ENCODE measurements at places on chromosomes 16 and 17.

GRCh38 chr17:57562184-57562698 lies 182.9 kb downstream of the CCDC182 start:
- no peak for DNase-seq

GRCh38 chr17:17999364-18000029 lies 26.8 kb downstream of the DRC3 start:
- DNase-seq: no peak

DNA sequence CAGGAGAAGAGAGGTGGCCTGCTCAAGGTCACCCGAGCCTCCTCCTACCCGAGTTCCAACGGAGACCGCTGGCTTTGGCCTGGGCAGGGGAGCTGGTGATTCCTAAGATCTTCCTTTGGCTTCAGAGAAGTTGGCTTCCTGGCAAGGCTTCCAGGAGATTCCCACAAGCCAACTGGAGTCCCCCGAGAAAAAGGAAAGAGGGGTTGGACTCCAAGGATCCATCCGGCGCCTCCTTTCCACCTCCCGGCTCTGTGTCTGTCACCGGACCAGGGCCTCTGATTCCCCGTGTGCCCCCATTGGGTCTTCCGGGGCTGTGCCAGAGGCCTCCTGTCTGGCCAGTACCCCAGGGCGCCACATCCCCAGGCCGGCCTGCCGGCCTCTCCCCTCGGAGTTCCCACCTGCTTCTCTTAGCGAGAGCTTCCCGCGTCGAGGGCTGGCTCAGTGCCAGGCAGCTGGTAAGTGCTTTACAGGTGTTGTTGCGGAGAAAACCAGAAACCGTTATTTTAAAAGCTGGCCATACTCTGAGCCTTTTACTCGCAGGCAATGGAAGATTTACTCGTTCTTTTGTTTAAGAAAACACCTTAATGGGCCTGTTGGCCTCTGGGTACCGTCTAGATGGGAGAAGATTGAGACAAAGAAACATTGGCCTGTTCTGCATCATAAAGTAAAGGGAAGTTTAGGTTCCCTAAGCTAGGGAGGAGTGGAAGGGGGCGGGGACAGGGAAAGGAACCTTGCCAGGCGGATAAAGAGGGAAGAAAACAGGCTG lies 258.4 kb upstream of the SDK2 start:
- DNase-seq: no peak

DNA sequence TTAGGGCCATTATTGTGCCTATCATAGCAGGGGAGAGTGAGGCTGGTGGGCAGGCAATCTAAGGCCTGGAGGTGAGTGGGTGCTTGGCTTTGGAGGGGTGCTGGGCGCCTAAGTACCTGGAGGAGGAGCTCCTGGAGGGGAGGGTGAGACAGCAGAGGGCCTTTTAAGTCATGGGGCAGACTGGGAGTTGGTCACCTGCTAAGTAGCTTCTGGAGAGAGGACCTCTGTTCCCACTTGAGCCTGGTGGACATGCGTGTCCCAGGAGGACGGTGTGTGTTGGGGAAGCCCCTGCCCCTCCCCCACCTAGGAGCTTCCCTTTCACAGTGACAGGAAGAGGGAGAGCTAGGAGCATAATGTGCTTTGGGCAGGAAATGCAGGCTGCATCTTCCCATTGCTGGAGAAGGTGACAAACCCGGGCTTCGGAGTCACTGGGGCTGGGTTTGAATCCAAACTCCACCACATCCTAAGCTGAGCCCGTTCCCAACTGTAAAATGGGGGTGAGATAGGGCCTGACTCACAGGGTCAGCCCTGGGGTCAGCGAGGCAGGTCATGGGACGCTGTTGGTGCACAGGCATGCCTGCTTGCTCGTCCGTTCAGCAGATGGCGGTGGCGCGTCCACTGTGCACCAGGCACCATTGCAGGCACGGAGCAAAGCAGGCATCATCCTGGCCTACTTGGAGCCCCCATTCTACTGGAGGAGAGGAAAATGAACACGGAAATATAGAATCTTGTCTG lies 37.9 kb downstream of the CMIP start:
- no peak for DNase-seq

DNA sequence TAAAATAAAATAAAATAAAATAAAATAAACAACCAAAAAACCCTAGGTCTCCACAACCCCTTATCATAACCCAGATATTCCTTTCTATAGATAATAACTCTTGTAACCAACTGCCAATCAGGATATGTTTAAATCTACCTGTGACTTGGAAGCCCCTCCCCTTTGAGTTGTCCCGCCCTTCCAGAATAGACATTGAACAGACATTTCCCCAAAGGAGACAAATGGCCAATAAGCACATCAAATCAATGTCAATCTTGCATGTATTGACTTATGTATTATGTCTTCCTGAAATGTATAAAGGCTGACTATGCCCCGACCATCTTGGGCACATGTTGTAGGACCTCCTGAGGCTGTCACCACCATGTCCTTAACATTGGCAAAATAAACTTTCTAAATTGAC lies 1.5 kb upstream of the MAPK7 start:
- DNase-seq: no peak

DNA sequence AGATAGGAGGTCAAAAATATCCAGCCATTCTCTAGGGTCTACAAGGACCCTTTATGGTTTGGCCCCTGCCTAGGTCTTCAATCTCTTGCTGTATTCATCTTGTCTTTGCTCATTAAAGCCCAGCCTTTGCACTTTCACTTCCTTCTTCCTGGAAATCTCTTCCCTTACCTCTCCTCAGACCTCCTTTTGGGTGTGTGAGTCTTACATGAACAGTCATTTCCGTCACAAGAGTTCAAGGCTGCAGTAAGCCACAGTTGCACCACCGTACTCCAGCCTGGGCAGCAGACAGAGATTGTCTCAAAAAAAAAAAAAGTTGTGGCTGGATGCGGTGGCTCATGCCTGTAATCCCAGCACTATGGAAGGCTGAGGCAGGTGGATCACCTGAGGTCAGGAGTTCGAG lies 6.0 kb upstream of the ATP1B2 start:
- no peak for DNase-seq

DNA sequence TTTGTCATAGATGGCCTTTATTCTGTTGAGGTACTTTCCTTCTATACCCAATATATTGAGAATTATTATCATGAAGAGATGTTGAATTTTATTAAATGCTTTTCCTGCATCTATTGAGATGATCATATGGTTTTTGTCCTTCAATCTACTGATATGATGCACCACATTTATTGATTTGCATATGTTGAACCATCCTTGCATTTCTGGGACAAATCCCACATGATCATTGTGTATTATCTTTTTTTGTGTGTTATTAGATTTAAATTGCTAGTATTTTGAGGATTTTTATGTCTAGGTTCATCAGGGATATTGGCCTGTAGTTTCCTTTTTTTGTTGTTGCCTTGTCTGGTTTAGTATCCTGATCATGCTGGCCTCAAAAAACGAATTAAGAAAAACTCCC lies 124.5 kb upstream of the CES5A start:
- DNase-seq: no peak

DNA sequence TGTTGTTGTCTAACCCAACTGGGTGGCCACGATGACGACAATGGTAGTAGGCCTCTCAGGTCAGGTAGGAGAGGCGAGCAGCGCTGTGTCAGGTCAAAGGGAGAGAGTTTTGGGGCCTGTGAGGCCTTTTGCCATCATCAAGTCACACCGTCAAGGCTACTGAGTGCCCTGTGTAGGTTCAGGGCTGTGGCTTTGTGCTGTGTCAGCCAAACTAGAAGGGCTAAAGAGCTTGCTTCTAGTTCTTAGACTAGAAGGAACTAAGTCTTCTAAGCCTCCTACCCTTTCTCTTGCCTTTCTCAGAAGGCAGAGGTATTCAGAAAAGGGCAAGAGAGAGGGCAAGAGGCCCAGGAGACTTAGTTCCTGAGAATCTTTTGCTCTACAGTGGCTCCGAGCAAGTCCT lies 25.0 kb upstream of the EFCAB13 start:
- DNase-seq: no peak

- DNase-seq: no peak
These were observed 8.4 kb downstream of the HSDL1 start for GRCh38 chr16:84136331-84137125.

GRCh38 chr17:34451313-34451712 lies 88.3 kb upstream of the CCL1 start:
- no peak for DNase-seq

DNA sequence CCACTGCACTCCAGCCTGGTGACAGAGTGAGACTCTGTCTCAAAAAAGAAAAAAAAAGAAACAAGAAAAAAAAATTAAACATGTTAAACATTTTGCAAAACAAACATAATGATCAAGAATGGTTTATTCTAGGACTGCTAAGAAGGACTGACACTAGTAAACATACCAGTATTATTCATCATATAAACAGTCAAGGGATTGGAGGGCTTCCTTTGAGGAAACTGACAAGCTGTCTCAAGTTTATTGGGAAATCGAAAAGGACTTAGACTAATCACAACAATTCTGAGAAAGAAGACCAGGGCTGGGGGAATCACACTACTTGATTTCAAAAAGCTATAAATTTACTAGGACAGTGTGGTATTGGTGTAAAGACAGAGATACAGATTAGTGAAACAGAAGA lies 75.5 kb downstream of the MYH10 start:
- DNase-seq: no peak

- no peak for DNase-seq
These were observed 195.3 kb upstream of the RPL38 start for GRCh38 chr17:74008196-74008595.

DNA sequence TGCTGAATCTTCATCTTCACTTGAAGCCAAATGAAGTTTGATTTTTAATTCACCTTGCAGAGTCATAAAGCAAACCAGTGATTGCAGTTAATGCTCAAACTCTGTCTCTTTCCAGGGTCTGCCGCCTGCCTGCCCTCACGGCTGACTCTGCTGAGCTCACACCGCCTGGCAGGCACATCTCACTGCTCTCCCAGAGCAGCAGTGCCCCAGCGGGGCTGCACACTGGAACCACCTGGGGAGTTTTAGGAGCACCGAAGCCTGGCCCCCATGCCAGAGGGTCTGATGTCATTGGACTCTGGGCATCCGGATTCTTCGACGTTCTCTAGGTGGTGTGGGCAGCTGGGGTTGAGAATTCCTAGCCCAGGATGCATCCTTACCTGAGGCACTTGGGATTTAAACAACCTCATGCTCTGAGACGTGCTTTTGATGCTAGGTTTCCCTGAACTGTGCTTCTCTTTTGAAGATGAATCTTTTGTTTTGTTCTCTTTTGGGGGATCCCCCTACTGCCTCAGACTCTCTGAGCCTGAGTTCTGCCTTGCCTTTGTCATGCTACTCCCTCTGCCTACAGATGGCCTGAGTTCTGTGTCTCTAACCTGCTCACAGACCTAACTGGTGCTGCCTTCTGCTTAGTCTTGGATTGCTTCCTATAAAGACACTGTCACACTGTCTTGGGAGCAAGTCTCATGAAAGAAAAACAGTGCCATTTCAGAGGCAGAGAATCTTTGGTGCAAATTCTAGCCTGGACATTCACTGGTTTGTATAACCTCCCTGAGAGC lies 438.1 kb upstream of the CCL2 start:
- DNase-seq: no peak

DNA sequence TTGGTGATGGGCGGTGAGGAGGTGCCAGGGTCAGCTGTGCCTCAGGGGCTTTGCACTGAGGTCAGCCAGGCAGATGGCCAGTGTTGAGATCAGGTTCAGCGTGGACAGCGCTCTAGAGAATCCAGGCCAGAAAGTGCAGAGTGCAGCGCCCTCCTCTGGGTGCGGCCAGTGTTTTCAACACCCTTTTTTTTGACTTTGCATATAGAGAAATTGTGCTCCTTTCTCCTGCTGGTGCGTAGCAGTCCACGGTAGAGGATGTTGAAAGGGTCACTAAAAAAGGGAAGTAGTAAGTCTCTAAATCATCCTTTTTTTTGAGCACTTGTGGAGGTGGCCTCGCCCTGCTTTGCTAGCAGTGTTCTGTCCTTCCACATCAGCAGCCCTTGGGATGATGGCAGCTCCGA lies 53.9 kb downstream of the BANP start:
- no peak for DNase-seq

DNA sequence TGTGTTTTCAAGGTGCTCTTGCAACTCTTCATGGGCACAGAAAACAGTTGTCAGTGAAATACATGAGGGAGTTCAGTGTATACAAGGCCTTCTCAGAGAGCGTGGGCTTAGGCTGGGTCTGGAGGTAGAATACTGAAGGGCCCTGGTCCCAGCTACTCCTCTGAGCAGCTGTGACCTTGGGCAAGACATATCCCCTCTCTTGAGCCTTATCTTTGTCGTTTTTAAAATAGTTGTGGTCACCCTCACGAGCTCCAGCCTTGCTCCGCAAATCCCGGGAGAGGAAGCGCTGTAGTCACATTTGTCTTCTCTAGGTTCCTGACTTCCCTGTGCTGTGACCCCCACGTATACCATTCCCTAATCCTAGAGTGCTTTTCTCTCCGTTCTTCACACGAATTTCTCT lies 3.6 kb downstream of the ZNRF1 start:
- no peak for DNase-seq

GRCh38 chr17:75504347-75505151 lies 10.8 kb downstream of the CASKIN2 start:
- peak; percentile 27 for DNase-seq

DNA sequence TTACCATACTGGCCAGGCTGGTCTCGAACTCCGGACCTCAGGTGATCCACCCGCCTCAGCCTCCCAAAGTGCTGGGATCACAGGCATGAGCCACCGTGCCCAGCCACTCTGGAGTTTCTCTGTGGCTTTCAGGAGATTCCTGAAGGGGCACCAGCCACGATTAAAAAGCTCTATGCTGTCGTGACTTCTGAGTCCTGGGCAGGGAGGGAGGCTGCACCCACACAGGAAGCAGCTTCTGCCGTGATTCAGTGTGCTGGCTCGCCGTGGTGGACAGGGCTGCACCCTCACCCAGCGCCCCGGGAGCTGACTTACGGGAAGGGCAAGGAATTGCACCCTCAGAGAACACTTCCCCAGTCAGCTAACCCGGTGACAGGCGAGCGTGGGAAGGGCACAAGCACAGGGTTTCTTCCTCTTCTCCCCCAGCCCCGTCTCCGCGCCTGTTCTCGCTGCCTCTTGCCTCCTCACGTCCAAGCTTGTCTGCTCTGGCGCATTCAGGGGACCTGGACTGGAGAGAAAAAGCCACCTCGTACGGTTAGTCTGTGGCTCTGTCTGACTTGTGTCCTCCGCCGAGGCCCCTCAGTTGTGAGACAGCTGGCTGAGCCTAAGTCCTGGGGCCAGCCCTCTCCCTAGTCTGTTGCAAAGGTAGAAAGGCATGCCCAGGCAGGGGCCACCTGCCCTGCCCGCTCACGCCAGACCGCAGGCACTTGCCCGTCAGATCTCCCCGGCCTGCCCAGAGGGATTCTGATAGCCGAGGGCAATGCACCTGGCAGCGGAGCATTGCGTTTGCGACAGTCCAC lies 145.0 kb downstream of the SEC14L1 start:
- no peak for DNase-seq

DNA sequence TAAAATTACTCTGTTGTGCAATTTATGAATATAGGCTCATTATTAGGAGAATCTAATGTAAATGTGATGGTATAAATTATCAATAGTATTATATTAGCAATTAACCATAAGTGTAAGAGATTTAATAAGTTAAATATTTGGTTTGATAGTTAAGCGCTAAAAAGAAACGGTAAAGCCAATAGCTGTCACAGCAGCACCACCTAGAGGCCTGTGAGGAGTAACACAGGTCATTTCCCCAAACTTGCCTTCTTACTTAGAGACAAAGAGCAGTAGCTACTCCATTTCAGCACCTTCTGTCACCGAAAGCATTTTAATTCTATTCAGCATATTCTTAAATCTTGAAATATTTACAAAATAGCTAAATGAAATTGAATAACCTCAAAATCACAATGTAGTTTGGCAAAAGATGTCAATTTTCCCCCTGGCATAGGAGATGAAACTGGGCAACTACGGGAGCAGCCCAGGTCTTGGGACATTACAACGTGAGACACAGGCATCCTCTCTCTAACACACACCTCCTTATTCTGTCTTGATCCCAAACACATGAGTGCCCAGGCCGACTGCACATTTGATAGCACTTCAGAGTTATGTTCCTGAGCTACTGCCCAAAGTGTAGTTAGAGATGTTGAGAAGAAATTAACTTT lies 14.3 kb upstream of the DYNLRB2 start:
- peak; percentile 33 for DNase-seq

All from stimulated activated CD4-positive, alpha-beta T cell treated with anti-CD3 and anti-CD28 coated beads, Interleukin-4, amount 100 ng/mL, for 4 hours (primary cell).